CD4-positive, alpha-beta memory T cell (primary cell): ENCODE measurements at places on chromosomes 5 and 9. TPM values are rescaled to one million over a fixed set of nuclear protein-coding genes. Genes with fewer than 3 reads are reported as not detected.

The FRMPD1 gene
- not detected for total RNA-seq

The CNTNAP3 gene
- total RNA-seq: not detected

The PLPP7 gene
- not detected for total RNA-seq

The ENTREP1 gene
- not detected for total RNA-seq

The GMCL2 gene
- total RNA-seq: not detected

DNA sequence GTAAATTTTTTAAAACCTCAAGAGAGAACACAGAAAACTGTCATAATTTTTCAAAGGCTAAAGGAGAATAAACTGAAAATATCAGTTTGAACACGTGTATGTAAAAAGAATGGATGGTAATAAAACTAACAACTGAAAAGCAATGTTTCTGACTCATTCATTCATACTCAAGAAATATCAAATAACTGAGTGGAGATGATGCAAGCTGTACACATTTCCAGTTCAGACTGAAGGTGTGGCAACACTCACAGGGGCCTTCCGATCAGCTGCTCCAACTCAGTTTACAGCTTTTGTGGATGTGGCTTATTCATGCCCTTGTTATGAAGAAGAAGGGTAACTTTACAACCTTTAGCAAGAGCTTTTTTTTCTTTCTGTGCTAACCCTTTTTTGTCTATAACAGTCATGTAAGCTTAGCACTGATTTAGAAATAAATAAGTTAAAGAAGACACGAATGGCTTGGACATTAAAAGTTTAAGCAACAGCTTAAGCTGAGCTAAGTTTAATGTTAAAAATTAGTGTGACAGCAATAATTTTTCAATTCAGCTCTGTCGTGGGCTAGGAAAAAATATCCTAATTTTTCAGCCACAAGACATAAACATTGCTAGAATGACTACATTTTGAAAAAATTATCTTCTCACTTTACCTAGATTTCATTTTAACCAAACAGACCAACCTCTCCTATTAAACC lies 453.5 kb downstream of the RAB3C start:
- peak; percentile 50 for DNase-seq

The ZNF608 gene
- total RNA-seq: not detected

GRCh38 chr5:95184924-95185323 lies 100.0 kb downstream of the MCTP1 start:
- DNase-seq: no peak

The DPYSL3 gene
- total RNA-seq: 0.25 TPM

DNA sequence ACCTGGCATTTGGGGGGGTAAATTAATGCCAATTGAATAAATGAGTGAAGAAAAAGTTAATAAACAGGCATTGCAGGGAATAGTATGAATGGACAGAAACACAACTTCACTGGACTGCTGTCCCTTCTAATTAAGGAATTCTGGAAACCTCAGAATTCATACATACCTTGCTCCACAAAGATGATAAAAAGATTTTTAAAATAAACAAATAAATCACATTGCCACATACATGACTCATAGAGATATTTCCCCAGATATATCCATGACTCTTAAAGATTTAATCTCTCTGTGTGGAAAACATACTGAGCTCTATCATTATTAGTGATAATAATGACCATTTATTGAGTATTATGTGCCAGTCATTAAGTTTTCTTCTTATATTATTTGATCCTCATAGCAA lies 469.0 kb upstream of the MEF2C start:
- DNase-seq: no peak

The CAMK4 gene
- total RNA-seq: 257 TPM

- DNase-seq: no peak
Measured at GRCh38 chr9:127833555-127833954, 20.9 kb downstream of the ENG start.

DNA sequence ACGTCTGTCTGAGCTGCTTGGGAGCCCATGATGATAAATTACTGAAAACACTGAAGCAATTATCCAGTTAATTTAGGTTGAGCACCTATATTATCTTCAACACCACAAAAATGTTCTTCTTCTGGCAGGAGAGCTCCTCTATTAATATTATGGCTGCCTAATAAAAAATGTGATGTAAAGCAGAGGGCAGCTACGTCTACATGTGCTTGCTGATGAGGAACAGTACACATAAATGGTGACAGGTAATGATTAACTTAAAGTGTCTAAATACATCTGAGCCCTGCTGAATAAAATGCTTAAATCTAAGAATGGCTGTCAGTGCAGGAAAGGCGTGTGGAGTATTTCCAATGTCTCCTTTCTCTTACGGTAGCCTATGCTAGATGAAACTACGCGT lies 131.3 kb upstream of the NR3C1 start:
- no peak for DNase-seq

DNA sequence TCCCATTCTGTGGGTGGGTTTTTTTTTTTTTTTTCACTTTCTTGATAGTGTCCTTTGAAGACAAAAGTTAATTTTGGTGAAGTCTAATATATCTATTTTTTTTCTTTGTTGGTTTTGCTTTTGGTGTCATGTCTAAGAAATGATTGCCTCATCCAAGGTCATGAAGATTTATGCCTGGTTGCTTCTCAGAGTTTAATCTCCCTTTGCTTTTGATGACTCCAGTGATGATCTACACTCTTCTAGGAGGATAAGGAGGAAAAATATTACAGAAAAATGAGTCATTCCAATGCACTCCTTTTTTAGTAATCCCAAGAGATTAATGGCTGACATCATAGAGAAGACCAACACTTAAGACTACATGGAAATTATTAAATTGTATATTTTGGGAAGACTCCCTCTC lies 79.7 kb upstream of the ICE1 start:
- DNase-seq: no peak
